CD4-positive, alpha-beta T cell treated with Interleukin-21 for 1 hour (primary cell): ENCODE measurements at places on chromosomes 1 and 21.

GRCh38 chr1:167669209-167670124, 39.4 kb downstream of the RCSD1 start:
- DNase-seq: no peak

DNA sequence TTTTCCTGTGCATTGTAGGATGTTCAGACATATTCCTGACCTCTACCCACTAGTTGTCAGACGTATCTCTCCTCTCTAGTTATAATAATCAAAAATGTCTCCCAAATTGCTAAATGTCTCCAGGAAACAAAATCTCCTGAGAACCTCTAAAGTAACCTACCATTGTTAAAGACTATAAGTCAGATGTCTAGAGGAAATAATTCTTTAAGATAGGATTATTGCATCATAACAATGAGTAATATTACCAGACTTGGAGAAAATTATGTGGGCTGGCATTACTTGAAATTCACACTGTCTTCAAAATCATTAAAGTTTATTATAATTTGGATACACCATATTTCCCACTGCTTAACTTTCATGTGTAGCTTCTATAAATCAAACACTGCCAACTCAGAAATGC, 643.0 kb upstream of the ADGRL2 start:
- DNase-seq: no peak

GRCh38 chr1:118825619-118826018, 162.5 kb downstream of the TBX15 start:
- DNase-seq: no peak

DNA sequence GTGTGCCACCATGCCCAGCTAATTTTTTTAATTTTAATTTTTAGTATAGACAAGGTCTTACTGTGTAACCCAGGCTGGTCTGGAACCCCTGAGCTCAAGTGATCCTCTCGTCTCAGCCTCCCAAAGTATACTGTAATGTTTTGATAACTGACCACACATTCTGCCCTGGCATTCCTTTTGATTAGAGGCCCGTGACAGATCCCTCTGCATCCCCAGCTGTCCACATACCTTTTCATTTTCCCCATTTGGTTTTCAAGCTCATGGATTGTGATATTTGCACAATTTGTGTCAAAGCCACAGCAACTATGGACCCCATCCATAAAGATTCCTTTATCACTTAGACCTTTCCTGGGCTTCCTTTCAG, 116.8 kb upstream of the ATP1A1 start:
- DNase-seq: no peak

- no peak for DNase-seq
Measured at GRCh38 chr1:11651017-11651416, 3.2 kb downstream of the FBXO2 start.

DNA sequence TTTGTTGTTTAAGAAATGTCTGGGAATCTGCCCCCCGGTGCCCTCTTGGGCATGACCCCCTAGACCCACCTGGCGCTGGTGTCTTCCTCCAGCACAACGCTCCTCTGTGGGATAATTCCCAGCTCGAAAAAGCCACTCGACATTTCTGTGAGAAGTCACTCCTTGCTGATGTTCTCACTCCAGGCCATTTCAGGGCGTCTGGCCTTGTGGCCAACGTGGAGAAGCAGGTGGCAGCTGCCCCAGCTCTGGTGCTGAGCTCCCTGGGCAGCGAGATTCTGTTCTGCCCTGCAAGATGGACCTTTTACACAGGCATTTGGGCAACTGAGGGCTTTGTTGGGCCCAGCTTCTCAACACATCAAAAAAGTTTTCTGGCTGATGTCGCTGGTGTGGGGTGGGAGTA, 147.7 kb upstream of the WNT4 start:
- DNase-seq: no peak

GRCh38 chr1:200306944-200307754, 102.7 kb downstream of the ZNF281 start:
- DNase-seq: peak; percentile 58

DNA sequence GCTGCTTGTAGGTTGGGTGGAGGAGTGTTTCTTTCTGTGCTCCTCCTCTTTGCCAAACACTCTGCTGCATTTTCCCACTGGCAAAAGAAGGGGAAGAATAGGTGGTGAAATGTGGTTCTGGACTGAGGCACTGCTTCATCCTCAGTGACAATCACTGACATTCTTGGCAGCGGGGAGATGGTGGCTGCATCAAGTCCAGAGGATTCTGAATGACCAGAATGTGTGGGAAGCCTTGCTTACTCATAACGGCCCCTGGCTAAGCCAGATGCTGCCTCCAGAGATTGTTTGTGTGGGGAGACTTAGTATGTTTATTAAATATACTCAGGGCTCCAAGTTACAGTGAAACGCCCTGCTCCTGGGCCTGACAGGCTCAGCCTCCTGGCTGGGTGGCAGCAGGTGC, 160.3 kb downstream of the CACNA1E start:
- DNase-seq: no peak

- DNase-seq: no peak
Measured at GRCh38 chr1:11753555-11754208, 8.3 kb upstream of the C1orf167 start.

- DNase-seq: no peak
Measured at GRCh38 chr1:165900576-165901380, 73.4 kb downstream of the UCK2 start.

GRCh38 chr1:51946300-51946699, 44.2 kb downstream of the RAB3B start:
- no peak for DNase-seq

DNA sequence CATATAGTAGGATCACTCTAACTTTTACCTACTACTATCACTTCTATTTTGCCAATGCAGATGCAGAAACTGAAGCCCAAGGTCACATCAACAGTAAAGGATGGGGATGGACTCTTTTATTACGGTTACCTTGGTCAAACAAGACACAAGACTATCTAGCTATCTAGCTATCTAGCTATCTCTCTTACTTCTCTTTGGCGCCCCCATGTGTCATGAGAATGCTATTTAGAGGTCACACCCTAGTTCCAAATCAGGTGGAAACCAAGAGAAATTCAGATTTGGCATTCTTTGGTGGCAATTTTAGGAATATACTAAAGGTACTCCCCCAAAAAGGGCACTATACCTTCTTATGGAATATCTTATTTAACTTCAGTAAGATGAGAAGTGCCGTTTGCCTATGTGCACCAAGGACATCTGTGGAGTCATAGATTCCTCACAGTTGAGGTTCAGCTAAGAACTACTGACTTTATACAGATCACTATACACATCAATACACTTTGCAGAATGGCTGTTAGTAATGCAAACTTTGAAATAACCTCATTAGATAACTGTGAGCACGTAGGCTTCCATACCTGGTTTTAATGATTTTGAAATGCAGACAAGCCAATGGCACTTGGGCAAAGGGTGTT, 6.7 kb downstream of the ZNF648 start:
- peak; percentile 64 for DNase-seq

DNA sequence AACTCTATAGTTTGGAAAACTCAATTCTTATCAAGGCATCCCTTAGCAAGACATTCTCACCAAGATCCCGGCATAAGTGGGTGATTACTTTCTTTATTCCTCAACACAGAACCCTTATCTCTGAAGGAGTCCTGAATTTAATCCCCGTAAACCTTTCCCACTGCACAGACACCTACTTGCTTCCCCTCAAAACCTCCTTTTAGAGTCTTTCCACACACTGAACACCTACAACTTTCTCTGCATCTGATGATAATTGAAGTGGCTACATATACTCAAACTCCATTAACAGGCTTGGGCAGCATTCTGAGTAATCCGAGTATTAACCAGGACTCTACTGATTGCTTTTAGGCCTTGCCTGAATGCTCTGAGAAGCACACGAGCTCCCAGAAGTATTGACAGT, 23.5 kb downstream of the PALMD start:
- no peak for DNase-seq

GRCh38 chr1:3222042-3222692, 153.2 kb downstream of the PRDM16 start:
- no peak for DNase-seq

DNA sequence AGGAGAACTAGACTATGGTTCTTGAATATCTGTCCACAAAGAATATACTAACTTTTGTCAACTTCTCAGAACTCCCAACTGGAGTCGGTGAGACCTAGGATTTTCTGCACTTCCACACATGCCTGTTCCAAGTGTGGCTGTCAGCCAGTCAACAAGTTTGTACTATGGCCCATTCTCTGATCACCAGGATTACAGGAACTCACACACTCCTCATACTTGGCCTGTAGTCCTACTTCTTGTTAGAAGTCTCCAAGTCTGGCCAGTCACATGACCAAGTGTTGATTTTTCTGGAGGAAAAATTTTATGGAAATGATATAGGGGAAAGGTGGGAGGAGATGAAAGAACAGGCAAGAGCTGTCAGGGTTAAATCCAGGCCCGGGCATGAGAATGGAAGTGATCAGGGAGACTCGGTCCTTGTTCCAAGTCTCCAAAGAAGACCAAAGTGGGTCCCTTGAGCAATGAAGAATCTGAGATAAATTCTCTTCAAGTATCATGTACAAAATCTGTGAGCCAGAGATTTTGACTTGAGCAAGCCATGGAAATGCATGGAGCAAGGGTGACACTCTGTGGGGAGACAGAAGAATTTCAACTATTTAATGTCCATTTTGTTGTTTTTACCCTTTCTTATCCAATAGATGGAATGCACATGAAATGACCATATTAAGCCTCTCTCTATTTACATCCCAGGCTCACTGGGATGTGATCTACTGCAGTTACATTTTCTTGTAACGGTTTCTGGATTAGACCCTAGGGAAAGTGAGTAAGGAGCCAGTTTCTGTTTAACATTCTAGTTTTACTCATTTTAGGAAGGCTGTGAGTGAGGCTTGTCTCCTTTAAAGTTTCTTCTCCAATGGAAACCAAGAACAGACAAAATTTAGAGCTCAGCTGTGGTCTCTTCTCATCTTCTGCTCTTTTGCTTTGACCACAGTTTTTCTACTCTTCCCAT, 320.9 kb downstream of the ASTN1 start:
- DNase-seq: no peak

- no peak for DNase-seq
Measured at GRCh38 chr1:173432331-173432730, 44.8 kb upstream of the PRDX6 start.

GRCh38 chr1:63691701-63692425, 82.0 kb upstream of the ROR1 start:
- peak; percentile 28 for DNase-seq

- no peak for DNase-seq
Measured at GRCh38 chr1:19495000-19495656, 9.8 kb upstream of the CAPZB start.

- DNase-seq: no peak
Measured at GRCh38 chr1:110520827-110521226, 1.9 kb upstream of the KCNA10 start.

DNA sequence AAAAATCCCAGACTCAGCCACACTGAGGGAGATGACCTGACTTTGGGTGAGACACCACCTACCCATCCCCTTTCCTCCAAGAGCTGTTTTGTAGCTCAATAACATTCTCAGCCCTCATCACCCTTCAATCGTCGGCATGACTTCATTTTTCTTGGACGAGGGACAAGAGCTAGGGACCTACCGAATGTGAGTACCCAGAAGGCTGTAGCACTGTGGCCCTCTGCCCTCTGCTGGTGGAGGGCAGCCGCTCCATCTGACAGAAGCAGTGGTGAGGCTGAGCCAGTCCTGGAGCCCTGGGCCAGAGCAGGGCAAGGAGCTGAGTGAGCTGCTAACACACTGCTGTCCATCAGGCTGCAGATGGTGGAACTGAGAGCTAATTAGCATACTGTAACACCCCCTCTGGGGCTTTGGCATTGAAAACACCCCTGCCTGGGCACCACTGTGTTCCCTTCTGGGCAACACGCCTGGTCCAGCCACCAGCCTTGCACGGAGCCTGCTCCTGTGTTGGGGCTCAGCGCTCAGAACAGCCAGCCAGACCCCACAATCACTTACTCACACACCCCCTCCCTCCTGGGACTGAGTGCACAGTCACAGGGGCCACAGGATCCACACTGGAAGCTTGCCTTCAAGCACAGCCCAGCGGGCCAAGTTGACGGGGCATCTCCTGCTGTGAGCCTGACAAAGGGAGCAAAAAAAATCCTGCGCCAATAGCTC, 18.3 kb upstream of the ALPL start:
- no peak for DNase-seq

- DNase-seq: no peak
Measured at GRCh38 chr1:155873860-155874259, 14.5 kb downstream of the SYT11 start.

DNA sequence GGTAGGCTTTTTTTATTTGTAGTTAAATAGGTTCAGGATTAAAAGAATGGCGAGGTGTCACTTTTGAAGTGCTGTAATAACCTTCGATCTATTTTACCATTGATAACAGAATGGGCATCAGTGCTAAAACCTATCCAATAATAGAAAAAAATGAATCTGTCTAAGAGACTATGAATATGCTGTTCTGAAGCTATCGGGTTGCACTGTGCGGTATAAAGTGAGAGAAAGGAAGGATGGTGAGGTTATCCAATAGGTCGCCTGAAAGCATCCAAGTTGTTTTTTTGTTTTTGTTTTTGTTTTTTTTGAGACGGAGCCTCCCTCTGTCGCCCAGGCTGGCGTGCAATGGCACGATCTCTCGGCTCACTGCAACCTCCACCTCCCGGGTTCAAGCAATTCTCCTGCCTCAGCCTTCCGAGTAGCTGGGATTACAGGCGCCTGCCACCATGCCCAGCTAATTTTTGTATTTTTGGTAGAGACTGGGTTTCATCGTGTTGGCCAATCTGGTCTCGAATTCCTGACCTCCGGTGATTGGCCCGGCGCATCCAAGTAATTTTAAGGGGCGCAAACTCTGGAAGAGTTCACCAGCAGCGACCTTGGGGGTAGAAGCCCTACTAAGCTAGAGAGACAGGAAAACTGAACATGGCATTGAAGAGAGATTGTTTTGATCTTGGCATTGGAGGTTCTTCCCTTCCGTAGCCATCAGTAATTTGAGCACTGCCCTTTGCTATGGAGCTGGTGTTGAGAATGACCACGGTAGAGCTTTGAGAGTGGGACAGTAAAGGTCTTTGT, 8.7 kb upstream of the MDM4 start:
- peak; percentile 60 for DNase-seq

GRCh38 chr1:27598902-27599528, 4.9 kb downstream of the AHDC1 start:
- DNase-seq: no peak
